ENCODE measurements at places on chromosomes 2 and 18.

DNA sequence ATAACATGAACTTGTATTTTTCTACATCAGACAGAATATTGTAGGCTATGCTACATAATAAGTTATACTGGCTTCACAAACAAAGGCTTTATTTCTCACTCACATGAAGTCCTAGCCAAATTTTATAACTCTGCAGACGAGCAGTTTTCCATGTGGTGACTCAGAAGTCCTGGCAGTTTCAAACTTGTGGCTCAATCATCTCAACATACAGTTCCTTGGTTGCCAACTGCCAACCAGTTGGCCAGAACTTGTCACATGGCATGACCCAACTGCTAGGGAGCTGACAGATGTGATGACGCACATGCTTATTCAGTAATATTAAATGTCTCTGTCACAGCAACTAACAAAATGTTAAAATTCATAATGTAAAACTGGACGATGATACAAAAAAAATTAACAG is 63.8 kb upstream of the ZC3H15 start:
- no peak for DNase-seq

GRCh38 chr18:68478246-68478645 is 236.7 kb downstream of the TMX3 start:
- no peak for DNase-seq

DNA sequence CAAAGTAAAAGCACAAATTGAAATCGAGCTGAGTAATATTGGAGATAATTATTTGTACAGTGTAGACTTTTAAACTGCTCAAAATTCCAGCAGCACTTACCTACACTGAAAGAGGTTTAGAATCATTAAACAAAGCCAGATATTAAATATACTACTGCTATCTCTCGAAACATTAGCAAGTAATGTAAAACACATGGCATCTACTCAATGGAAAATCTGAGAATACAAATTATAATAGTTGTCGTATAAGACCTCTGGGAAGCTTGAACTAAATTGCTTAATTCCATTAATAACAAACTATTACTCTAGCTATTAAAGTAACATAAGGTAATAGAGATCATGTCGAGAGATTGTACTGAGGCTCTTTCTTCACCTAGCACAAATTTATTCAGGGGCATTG is 108.9 kb downstream of the KLHL29 start:
- no peak for DNase-seq

DNA sequence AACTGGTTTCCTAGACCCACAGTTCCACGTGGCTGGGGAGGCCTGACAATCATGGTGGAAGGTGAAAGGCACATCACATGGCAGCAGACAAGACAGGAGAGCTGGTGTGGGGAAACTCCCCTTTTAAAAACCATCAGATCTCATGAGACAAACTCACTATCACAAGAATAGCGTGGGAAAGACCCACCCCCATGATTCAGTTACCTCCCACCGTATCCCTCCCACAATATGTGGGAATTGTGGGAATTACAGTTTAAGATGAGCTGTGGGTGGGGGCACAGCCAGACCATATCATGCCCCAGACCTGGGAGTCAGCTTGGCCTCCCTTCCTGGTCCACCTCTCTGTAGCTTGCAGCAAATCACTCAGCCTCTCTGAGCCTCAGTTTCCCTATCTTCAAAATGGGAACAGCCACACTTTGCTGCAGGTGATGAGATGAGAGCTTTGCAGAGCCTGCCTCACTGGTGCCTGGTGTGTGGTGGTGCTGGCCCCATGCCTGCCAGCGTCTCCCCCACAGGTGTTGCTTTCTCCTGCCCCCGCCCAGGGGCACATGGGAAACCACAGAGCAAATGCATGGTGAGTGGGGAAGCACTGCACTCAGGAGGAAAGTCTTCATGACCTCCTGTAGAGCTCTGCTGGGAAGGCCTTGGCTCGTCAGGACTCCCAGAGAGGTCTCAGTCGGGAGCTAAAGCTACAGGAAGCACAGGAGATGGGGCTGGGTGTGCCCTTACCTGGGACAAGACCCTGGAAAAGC is 31.1 kb downstream of the GREB1 start:
- DNase-seq = no peak

- no peak for DNase-seq
Measured at GRCh38 chr2:120780402-120780801, 44.7 kb downstream of the GLI2 start.

DNA sequence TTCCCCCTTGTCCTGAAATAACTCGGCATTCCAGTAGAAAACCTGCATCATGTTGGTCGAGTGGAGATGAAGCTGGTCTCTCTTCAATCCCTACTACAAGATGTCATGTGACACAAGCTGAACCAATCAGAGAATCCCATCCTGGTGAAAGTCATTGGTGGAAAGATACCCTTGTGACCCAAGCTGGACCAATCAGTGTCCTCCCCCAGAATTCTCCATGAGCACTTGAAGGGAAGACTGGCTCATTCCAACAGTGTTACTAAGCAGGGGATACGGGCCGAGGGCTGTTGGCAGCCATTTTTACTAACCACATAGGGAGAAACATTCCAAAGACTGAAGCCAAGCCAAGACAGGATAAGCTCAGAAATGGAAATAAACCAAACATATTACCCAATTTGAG is 298.3 kb downstream of the ICOS start:
- DNase-seq = no peak

All from thymus (tissue), 14 donors.